ENCODE measurements at places on chromosomes 1 and 21. TPM values are rescaled to one million over a fixed set of nuclear protein-coding genes. Genes with fewer than 3 reads are reported as not detected.
A peak's percentile ranks its signal among the peaks of the same experiment; 100 is the strongest.

Gene TMPRSS15
- total RNA-seq, result not detected

Gene C1orf185
- total RNA-seq, result not detected

Gene HSF2BP
- total RNA-seq, result 1.1 TPM

Gene KCND3
- 0.09 TPM for total RNA-seq

Gene KRTAP21-2
- not detected for total RNA-seq

Gene NBPF10
- total RNA-seq, result 0.71 TPM

Gene TDRD5
- 0.09 TPM for total RNA-seq

Gene ELOVL1
- total RNA-seq, result 11.9 TPM

Gene PANK4
- 53.9 TPM for total RNA-seq

DNA sequence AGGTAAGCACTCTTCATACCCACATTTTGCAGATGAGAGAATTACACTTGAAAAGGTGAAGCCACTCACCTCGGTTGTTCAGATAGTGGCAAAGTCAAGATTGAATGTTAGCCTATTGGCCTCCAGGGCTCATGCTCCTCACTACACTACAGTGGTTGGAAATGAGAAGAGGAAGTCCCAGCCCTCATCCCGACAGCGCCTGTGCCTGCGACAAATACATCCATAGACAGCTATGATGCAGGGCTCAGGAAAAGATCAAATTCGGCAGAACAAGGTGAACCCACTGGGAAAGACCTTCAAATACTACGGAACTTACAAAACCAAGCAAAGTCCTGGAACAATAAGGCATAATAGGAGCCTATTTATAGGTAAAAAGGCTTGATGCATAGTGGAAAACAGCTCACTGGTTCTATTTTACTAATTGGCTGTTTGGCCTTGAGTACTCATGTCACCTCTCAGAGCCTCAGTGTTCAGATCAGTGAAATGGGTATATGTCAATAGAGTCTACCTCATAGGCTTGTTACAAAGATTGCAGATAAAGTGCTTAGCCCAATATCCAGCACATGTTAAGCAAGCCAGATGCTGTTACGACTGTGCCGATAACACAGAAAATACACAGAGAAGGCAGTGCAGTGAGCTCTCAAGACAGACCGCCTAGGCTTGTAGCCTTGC is 3.5 kb downstream of the SPOCD1 start:
- DNase-seq, result no peak
- no peaks in the 10 kb centered on the region for H3K4me1 ChIP-seq
- no peak overlapping the region for H3K4me3 ChIP-seq

- H3K27ac ChIP-seq, result no peak within 1 kb of the TSS
- no peak for DNase-seq
- H3K4me1 ChIP-seq, result peaks cover 11% of the 10 kb centered on the region
- H3K36me3 ChIP-seq, result no peaks in the 10 kb centered on the region
These were observed at the start of gene NECTIN4 for GRCh38 chr1:161089251-161089924. NECTIN4 (minus strand) TSS chr1:161089558; CDS start chr1:161089296, 262 bp downstream.

DNA sequence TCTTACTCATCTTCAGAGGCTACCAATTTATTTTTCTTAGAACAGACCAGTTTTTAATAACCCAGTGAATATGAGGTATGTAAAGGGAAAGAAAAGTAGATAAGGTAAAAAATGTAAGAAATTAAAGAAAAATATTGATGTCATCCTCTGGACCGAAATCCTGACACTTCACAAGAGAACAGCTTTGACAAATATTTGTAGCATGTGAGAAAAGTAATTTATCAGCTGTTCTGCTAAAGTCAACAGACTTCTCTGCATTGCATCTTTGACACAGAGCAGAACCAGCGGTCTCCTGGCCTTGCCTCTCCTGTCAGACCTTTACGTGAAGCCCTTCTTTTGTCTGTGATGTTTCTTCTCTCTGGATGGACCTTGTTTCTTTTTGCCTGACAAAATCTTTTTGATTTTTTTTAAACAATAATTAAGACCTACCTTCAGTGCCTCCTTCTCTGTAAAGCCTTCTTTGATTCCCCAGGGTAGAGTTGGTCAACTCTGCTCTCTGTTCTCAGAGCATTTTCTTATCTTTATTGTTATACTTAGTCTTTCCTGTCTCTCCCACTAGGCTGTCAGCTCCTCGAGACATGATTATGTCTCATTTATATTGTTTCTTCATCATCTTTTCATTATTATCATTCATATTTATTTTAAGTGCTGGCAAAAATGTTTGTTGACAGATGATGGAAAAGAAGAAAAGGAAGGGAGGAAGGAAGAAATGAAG is 35.4 kb downstream of the RGS4 start:
- H3K27me3 ChIP-seq, result no peaks in the 10 kb centered on the region
- H3K4me3 ChIP-seq, result no peak overlapping the region
- no peak overlapping the region for H3K27ac ChIP-seq
- no peaks in the 10 kb centered on the region for H3K36me3 ChIP-seq
- no peak for DNase-seq

DNA sequence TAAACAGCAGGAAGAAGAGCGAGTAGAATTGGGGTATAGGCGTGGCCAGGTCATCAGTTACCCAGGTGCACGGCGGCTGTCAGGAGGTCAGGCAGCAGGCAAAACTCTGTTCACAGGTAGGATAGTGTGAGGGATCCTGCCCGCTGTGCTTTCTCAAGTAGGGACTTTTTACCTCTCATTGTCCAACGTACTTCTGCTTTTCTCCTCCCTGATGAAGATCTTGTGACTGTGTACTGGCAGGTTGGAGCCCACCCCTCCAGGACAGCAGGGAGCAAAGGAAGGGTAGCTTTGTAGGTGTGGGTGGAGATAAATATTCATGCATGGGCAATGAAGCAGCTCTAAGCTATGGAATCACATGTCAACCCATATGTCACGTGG is 373.5 kb downstream of the KIF26B start:
- H3K27ac ChIP-seq, result no peak overlapping the region

DNA sequence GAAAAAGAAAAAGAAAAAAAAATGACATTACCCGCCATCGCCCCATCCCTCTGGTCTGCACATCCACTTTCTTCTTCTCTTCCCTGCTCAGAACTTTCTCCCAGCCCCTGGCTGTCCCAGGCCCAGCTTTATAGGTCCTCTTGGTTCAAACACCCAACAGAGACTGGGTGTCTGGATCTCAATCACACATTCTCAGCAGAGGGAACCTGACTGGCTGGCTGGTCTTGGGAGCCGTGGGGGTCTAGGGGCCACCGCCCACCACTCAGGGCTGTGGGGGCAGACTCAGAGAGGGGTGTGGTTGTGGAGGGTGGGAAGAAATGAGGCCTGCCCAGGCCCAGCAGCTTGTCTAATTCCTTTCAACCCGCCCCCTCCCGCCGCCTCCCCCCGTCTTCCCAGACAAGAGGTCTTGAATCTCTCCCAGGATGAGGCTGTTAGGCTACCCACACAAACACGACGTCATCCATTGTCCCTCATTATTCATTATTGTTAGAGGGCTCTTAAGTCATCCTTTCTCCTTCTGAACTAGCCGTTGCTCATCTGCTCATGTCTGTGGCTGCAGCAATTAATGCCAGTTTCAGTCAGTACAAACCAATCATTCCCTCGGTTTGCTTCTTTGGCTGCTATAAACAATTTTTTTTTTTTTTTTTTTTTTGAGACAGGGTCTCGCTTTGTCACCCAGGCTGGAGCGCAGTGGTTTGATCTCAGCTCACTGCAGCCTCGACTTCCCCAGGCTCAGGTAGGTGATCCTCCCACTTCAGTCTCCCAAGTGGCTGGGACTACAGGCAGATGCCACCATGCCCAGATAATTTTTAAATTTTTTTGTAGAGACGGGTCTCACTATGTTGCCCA is 40.6 kb upstream of the CLIC4 start:
- no peak overlapping the region for H3K4me3 ChIP-seq
- no peaks in the 10 kb centered on the region for H3K36me3 ChIP-seq
- no peaks in the 10 kb centered on the region for H3K27me3 ChIP-seq
- peak; percentile 78 for DNase-seq

DNA sequence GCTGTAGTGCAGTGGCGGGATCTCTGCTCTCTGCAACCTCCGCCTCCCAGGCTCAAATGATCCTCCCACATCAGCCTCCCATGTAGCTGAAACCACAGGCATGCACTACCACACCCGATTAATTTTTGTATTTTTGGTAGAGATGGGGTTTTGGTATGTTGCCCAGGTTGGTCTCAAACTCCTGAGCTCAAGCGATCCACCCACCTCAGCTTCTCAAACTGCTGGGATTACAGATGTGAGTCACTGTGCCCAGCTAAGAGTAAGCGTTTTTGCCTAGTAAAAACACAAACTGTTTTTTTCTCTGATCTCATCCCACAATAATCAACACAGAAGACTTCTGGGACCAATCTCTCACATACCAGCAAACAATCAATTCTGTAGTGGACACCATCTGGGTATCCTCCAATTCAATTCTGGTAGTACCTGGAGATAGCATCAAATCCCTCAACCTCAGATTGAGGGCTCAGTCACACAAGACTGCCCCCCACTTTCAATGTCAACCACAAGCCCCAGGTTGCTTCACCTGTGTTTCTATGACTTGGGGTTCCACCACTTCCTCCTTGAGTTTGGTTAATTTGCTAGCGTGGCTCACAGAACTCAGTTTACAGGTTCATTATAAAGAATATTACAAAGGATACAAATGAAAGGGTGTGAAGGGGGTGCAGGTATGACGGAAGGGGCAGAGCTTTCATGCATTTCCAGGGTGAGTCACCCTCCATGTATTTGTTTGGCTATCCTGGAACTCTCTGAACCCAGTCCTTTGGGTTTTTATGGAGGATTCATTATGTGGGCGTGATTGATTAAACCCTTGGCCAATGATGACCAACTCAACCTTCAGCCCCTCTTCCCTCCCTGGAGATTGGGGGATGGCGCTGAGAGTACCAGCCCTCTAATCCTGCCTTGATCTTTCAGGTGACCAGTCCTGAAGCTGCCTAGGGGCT is 40.0 kb upstream of the RHOU start:
- H3K27me3 ChIP-seq, result no peaks in the 10 kb centered on the region
- no peaks in the 10 kb centered on the region for H3K4me1 ChIP-seq
- no peak overlapping the region for H3K27ac ChIP-seq
- DNase-seq, result no peak
- no peak overlapping the region for H3K4me3 ChIP-seq
- no peaks in the 10 kb centered on the region for H3K36me3 ChIP-seq

- H3K4me1 ChIP-seq, result peaks cover 11% of the 10 kb centered on the region
- H3K4me3 ChIP-seq, result no peak overlapping the region
- H3K27me3 ChIP-seq, result no peaks in the 10 kb centered on the region
- DNase-seq, result no peak
These were observed 98.4 kb downstream of the SMYD2 start for GRCh38 chr1:214379236-214379970.

DNA sequence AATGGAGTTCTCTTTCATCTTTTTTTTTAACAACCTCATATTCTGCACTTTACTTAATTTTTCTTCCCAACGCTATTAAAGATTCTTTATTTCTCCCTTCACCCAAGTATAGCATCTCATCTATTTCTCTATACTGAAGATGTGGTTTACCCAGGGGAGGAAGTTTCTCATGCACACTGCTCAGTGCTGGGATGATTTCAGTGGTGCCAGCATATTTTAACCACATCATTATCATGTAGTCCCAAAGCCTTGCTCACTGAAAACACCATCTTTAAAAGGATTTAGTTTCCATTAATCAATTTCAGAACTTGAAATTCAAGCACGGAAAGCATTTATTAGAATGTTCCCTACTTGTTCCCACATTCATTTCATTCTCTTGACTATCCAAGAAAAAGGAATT is 725.7 kb downstream of the USP25 start:
- H3K4me3 ChIP-seq, result no peak overlapping the region
- no peaks in the 10 kb centered on the region for H3K36me3 ChIP-seq
- H3K27me3 ChIP-seq, result no peaks in the 10 kb centered on the region
- DNase-seq, result no peak

DNA sequence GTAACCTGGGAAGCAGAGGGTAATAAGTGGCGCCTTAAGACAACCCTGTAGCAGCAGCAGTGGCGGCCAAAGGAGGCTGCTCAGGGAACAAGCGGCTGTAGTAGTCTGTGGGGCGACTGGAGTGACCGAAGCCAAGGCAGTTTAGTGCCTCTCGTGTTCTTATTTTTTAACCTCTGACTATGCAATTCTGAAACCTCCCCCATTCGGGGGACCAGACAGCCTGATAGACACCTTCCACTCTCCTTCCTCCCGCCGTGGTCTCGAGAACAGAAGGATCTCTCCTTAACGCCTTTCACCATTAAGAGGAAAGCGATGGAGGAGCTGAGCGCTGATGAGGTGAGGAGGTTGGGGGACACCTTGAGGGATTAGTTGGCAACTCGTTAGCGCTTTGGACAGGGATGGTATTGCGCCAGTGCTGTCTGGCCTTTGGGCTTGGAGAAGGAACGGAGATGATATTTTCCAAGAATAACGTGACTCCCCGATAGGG is 644 bp downstream of the UBE4B start:
- peak overlapping the region; percentile 96 for H3K27ac ChIP-seq
- peak overlapping the region; percentile 68 for H3K4me3 ChIP-seq
- H3K36me3 ChIP-seq, result no peaks in the 10 kb centered on the region
- peaks cover 15% of the 10 kb centered on the region for H3K4me1 ChIP-seq
- no peaks in the 10 kb centered on the region for H3K27me3 ChIP-seq

DNA sequence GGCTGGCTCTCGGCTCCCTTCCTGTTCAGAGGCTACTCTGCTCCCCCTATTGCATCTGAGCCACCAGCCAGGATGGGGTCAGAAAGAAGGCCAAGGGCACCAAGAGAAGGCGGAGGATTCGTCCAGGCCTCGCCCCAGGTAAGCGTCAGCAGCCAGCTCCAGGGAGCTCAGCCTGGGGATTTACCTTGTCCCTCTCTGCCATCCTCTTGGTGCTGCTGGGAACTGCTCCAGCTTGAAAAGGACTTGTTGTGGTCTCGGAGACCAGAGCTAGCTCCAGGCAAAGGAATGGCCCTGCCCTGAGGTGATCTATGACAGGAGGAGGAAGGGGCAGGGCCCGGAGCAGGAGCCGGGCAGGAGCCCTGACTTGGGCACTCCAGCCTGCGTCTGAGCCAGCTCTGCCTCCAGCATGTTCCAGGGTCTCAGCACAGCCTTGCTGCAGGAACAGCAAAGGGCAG is 113.7 kb upstream of the IFFO2 start:
- H3K36me3 ChIP-seq, result no peaks in the 10 kb centered on the region
- H3K4me1 ChIP-seq, result peaks cover 15% of the 10 kb centered on the region
- H3K27me3 ChIP-seq, result no peaks in the 10 kb centered on the region
- no peak for DNase-seq
- no peak overlapping the region for H3K4me3 ChIP-seq

GRCh38 chr1:115302390-115302961 is 35.6 kb downstream of the NGF start:
- no peaks in the 10 kb centered on the region for H3K36me3 ChIP-seq
- H3K4me3 ChIP-seq, result no peak overlapping the region
- peak; percentile 11 for DNase-seq
- H3K27ac ChIP-seq, result no peak overlapping the region

- H3K36me3 ChIP-seq, result no peaks in the 10 kb centered on the region
- H3K27ac ChIP-seq, result no peak overlapping the region
- H3K4me1 ChIP-seq, result peaks cover 16% of the 10 kb centered on the region
- DNase-seq, result peak; percentile 66
- peak overlapping the region; percentile 74 for H3K4me3 ChIP-seq
These were observed 906 bp upstream of the ADARB1 start for GRCh38 chr21:45073301-45074047.
